ENCODE measurements at places on chromosomes 1 and 21.

DNA sequence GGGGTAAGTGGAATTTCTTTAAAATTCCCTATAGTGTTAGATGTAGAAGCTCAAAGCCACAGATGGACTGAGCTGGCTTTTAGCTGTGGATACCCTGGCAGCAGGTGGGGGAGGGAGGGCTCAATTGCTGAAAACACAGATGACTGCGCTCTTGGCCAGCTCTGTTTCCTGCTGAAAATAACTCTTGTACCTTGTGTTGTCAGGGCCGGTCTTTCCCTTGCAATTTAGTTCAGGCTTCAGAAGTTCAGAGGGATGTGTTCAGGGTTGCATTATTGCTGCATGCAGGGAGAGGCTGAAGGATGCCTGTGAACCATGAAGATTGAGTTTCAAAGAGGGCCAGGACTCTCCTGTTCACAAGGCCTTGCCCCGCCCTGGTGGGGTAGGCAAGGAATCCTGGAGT lies 58.1 kb upstream of the GCLM start:
- DNase-seq: peak; percentile 96

DNA sequence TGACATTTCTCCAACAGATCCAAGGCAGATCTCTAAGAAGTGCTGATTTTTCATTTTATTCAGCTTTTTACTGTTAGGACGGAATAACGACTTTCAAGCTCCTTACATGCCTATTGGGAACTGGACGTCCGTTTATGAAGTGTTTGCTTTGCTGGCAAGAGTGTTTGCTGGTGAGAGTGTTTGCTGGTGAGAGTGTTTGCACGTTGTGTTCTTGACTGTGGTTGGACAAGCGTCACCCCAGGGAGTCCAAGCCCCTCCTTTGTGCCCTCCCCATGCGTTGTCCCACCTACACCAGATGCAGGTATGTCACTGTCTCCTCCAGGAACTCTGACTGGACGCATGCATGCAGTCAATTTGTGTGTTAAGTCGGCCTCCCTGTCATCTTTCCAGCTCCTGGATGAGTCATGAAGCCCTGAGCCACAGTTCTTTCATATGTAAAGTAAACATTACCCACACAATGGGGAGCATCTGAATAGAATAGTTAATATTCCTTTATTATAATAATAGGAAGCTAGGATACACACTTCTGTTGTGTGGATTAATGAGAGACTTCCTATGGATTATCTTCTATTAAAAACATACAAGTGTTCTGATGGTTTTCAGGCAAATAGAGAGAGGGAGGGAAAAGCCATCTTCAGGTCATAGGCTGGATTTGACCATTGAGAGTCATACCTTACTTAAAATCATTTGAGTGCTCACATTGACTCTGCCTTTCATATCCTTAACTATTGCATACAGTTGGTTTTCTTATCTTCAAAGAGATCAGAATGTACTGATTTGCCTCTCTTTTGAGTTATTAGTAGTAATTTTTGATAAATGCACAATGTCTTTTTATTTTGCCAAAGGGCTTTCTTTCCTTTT lies 119.2 kb downstream of the GALNT2 start:
- no peak for DNase-seq

DNA sequence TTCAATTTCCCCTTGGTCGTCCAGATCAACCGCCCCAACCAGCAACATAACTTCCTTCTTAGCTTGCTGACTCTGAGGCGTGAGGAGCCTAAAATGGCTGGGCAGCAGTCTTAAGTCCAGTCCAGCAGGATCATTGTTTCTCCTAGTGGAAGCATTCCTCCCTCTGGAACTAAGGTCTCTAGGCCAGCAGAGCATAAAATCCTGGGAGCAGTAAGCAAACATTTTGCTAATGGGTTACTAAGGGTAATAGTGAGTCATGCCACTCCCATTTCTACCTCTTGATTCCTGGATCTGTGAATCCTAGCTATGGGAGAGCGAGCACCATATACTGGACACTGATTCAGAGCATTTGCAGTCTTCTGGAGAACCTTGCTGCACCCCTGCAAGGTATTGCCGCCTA lies 59.9 kb downstream of the ADSS2 start:
- DNase-seq: no peak

DNA sequence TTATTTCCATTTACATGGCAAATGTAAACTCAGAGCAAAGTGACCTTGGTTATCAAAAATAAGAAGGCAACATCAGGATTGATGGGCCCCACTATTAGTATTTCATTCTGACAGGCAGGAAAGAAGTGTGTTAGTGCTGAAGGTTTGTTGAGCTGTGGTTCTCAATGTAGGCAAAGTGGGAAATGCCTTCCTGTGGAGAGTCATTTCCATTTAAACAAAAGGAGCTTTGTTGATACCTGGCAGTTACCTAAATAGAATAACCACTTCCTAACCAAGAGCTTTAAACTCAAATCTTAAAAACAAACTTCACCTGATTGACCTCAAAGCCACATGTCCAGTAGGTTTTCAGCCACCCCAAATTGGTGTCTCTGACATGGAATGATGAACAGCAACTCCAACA lies 579.9 kb upstream of the BEND5 start:
- DNase-seq: no peak

- no peak for DNase-seq
Measured at GRCh38 chr1:60841116-60842046, 241.0 kb upstream of the NFIA start.

- peak; percentile 97 for DNase-seq
Measured at GRCh38 chr1:242242983-242243382, 244.1 kb upstream of the MAP1LC3C start.

GRCh38 chr1:159223004-159223403 lies 18.3 kb downstream of the ACKR1 start:
- DNase-seq: no peak

Data from G401 (cell line).